ENCODE measurements at places on chromosomes 3 and 15. TPM values are rescaled to one million over a fixed set of nuclear protein-coding genes. Genes with fewer than 3 reads are reported as not detected.

FBXW12 gene
- total RNA-seq = not detected

GASK1A gene
- total RNA-seq = 33.7 TPM

SLC28A1 gene
- 2.0 TPM for total RNA-seq

RTP4 gene
- total RNA-seq = 1.8 TPM

NR1I2 gene
- total RNA-seq = 0.12 TPM

NUP210 gene
- 2.8 TPM for total RNA-seq

PPIP5K1 gene
- 53.7 TPM for total RNA-seq

SCN5A gene
- total RNA-seq = 0.45 TPM

WWTR1 gene
- total RNA-seq = 225 TPM

PPP2R3A gene
- total RNA-seq = 15.6 TPM

PLSCR5 gene
- total RNA-seq = not detected

TEX55 gene
- total RNA-seq = not detected

SGO1 gene
- not detected for total RNA-seq

SLC7A14 gene
- total RNA-seq = not detected

PLA2G4E gene
- not detected for total RNA-seq

ADCY5 gene
- total RNA-seq = 72.7 TPM

GP5 gene
- total RNA-seq = 0.19 TPM

CLRN1 gene
- total RNA-seq = not detected

CD80 gene
- total RNA-seq = 1.8 TPM

GPR149 gene
- not detected for total RNA-seq

SI gene
- total RNA-seq = not detected

CFAP44 gene
- 6.7 TPM for total RNA-seq

CGNL1 gene
- total RNA-seq = 19.4 TPM

MINAR1 gene
- 0.91 TPM for total RNA-seq

UTS2B gene
- total RNA-seq = 0.78 TPM

TMEM207 gene
- total RNA-seq = not detected

GOLGA8S gene
- total RNA-seq = 1.4 TPM

IMPG2 gene
- 0.63 TPM for total RNA-seq
